Trophoblast cell (in vitro differentiated cells and primary cell): ENCODE measurements at places on chromosomes 1 and 21.

- H3K36me3 ChIP-seq: peaks cover 2% of the 10 kb centered on the region
- H3K27ac ChIP-seq: no peak overlapping the region
- DNase-seq: no peak
- H3K4me1 ChIP-seq: no peaks in the 10 kb centered on the region
- H3K27me3 ChIP-seq: no peaks in the 10 kb centered on the region
- H3K4me3 ChIP-seq: no peak overlapping the region
Observed at GRCh38 chr21:23215261-23215660, 2217.1 kb downstream of the NCAM2 start.

DNA sequence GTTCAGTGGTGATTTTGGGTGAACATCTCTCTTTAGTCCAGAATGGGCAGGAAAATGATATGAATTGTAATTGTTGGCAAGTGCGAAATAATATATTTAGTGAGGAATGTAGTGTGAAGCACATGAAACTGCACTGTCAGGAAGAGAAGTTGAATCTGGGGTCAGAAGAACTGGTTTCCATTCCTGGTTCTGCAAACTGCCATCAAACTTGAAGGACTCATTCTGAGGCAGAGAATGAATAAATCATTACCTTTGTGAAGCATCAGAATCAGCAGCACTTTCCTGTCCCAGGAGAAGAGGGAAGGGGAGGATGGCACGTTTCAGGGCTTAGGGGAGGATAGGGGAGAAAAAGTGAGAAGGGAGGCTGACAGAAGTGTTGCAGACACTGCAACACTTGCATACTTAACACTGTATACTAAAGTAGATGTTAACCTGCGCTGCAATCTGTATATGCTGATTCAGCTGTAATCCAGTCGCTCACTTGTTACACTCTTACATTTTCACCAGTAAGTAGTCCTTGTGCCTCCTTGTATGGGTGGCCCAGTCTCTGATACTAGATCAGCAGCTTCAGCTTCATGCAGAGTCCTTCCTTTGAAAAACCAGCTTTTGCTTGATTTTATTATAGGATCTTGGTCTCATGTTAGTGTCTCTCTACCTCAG is 10.5 kb upstream of the RPTN start:
- H3K27ac ChIP-seq: no peak overlapping the region
- no peaks in the 10 kb centered on the region for H3K27me3 ChIP-seq
- no peaks in the 10 kb centered on the region for H3K4me1 ChIP-seq
- DNase-seq: no peak

- no peaks in the 10 kb centered on the region for H3K4me1 ChIP-seq
- H3K4me3 ChIP-seq: no peak overlapping the region
- no peak overlapping the region for H3K27ac ChIP-seq
- no peak for DNase-seq
- no peaks in the 10 kb centered on the region for H3K36me3 ChIP-seq
Observed at GRCh38 chr1:232690285-232690935, 60.5 kb upstream of the SIPA1L2 start.

- no peak for DNase-seq
- no peaks in the 10 kb centered on the region for H3K36me3 ChIP-seq
- H3K27me3 ChIP-seq: no peaks in the 10 kb centered on the region
- H3K4me3 ChIP-seq: no peak overlapping the region
- H3K27ac ChIP-seq: no peak overlapping the region
- no peaks in the 10 kb centered on the region for H3K4me1 ChIP-seq
Observed at GRCh38 chr1:107788206-107789202, 176.5 kb downstream of the VAV3 start.

DNA sequence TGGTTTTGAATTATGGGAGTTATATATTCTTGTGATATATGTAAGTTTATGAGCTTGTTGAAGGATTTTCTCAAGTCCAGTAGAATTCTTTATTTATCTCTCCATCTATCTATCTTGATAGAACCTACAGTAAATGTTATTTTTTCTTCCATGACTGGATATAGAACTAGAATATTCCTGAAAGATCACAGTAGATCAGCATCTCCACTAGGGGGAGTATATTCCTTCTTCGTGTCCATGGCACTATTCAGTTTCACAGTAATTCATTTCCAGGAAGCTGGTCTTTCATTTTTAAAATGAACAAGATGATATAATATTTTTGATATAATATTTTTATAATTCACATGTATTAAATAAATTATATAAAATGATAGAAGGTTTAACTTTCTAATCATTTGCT is 18.8 kb downstream of the TMPRSS15 start:
- no peak overlapping the region for H3K27ac ChIP-seq
- H3K4me1 ChIP-seq: no peaks in the 10 kb centered on the region
